ENCODE measurements at places on chromosomes 6 and 20. TPM values are rescaled to one million over a fixed set of nuclear protein-coding genes. Genes with fewer than 3 reads are reported as not detected.

Gene NRM
- 3.5 TPM for total RNA-seq

Gene CLPSL1
- not detected for total RNA-seq

Gene MAP3K5
- total RNA-seq = 16.2 TPM

Gene BMP5
- 0.13 TPM for total RNA-seq

Gene BTNL2
- not detected for total RNA-seq

Gene ABHD12
- 29.3 TPM for total RNA-seq

Gene ANKRD6
- 21.1 TPM for total RNA-seq

Gene TTLL9
- total RNA-seq = 0.26 TPM

Gene PTCHD4
- total RNA-seq = 0.54 TPM

Gene STAU1
- total RNA-seq = 69.9 TPM

Measured in articular chondrocyte of knee joint (primary cell).